Mesenchymal stem cell (in vitro differentiated cells and primary cell): ENCODE measurements at places on chromosomes 3 and 15.
A peak's percentile ranks its signal among the peaks of the same experiment; 100 is the strongest.

- H3K27ac ChIP-seq, result no peak overlapping the region
- no peaks in the 10 kb centered on the region for H3K27me3 ChIP-seq
- no peaks in the 10 kb centered on the region for H3K4me1 ChIP-seq
- no peak for DNase-seq
Observed at GRCh38 chr15:74504836-74505235, 36.2 kb upstream of the ARID3B start.

DNA sequence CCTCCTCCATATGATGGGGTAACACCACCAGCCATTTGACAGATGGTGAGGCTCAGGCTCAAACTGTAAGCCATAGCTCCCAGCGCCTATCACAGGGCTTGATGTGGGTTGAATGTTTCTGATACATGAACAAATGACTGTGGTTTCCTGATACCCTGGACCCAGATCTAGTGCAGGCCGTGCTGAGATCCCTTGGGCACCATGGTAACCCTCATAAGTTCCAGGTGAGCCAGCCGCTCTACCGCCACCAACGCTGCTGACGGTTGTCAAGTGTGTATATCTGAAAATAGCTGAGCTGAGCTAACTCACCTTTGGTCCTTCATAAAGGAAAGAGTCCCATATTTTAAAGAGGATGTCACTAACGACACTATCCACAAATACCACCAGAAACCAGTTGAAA lies 74.5 kb downstream of the TBC1D2B start:
- H3K27ac ChIP-seq, result no peak overlapping the region
- no peak overlapping the region for H3K4me3 ChIP-seq
- H3K36me3 ChIP-seq, result peaks cover 85% of the 10 kb centered on the region
- no peaks in the 10 kb centered on the region for H3K27me3 ChIP-seq

DNA sequence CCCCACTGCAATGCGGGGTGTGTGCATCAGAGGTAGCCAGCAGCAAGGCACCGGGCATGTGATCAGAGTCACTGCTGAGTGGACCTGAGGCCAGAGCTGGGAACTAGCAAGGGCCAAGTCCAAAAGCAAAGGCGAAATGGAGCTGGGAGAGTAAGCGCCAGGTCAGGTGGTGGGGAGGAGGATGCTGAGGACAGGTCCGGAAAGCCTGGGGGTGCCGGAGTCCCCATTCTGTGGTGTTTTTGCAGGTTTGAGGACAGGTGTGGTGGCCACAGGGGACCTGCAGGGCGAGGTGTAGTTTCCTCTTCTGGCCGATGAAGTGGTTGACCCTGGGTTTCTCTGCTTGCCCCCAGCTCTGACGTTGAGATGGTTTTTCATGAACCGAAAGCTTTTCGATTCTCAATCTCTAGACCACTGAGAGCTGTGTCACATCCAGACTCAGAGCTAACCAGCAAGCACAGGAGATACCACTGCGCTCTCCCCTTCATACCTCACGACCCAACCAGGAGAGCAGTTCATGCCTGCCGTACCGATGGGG lies 35.0 kb upstream of the HES1 start:
- H3K36me3 ChIP-seq, result no peaks in the 10 kb centered on the region
- no peak for DNase-seq
- H3K4me1 ChIP-seq, result peaks cover 24% of the 10 kb centered on the region
- H3K27ac ChIP-seq, result no peak overlapping the region

GRCh38 chr15:29556380-29556779 lies 265.9 kb downstream of the TJP1 start:
- peaks cover 45% of the 10 kb centered on the region for H3K27me3 ChIP-seq
- H3K4me3 ChIP-seq, result no peak overlapping the region
- H3K4me1 ChIP-seq, result peaks cover 7% of the 10 kb centered on the region
- no peak for DNase-seq
- H3K27ac ChIP-seq, result no peak overlapping the region

DNA sequence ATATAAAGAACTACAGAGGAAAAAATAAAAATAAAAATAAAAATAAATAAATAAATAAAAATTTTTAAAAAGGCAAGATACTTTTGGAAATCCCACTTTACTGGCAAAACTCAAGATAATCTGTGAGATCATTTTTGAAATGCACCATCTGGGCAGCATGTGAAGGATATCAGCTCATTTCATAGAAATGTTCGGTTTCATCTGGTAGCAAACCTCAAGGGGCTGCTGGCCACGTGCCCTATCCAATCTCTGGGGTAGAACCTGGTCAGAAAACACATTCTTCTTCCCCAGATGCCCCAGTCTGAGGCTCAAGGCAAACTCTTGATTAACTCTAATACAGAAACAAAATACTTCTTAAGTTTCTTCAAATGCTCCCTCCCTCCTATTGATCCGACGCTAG lies 166.0 kb downstream of the FMN1 start:
- peaks cover 2% of the 10 kb centered on the region for H3K4me1 ChIP-seq
- H3K4me3 ChIP-seq, result no peak overlapping the region
- DNase-seq, result no peak
- H3K27ac ChIP-seq, result no peak overlapping the region
- no peaks in the 10 kb centered on the region for H3K36me3 ChIP-seq

- H3K27ac ChIP-seq, result no peak overlapping the region
- DNase-seq, result no peak
- no peaks in the 10 kb centered on the region for H3K27me3 ChIP-seq
- no peak overlapping the region for H3K4me3 ChIP-seq
- H3K4me1 ChIP-seq, result peaks cover 3% of the 10 kb centered on the region
Observed at GRCh38 chr3:43348350-43348749, 62.0 kb downstream of the SNRK start.

DNA sequence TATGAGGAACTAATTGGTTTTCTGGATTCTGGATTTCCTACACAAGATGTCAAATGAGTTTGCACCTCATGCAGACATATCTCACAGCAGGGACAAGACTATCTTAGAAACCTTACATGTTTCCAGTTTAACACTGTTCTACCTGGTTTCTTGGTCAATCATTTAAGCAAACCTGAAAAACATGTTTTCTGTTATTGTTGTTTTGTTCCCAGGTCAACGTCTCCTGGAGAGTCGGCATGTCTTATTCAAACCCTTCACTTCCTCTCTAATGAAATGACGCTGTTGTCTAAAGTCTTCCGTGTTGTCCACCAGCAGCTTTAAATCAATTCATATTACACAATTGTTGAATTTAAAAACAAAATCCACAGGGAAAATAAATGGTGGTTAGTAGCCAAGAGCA lies 150.9 kb downstream of the CNTN3 start:
- H3K27me3 ChIP-seq, result no peaks in the 10 kb centered on the region
- H3K27ac ChIP-seq, result no peak overlapping the region
- no peaks in the 10 kb centered on the region for H3K4me1 ChIP-seq
- no peaks in the 10 kb centered on the region for H3K36me3 ChIP-seq

- peaks cover 17% of the 10 kb centered on the region for H3K4me1 ChIP-seq
- H3K27ac ChIP-seq, result peak overlapping the region; percentile 75
- peak; percentile 89 for DNase-seq
- H3K27me3 ChIP-seq, result no peaks in the 10 kb centered on the region
- no peaks in the 10 kb centered on the region for H3K36me3 ChIP-seq
Observed at GRCh38 chr15:32715276-32715675, 2.5 kb upstream of the GREM1 start.

DNA sequence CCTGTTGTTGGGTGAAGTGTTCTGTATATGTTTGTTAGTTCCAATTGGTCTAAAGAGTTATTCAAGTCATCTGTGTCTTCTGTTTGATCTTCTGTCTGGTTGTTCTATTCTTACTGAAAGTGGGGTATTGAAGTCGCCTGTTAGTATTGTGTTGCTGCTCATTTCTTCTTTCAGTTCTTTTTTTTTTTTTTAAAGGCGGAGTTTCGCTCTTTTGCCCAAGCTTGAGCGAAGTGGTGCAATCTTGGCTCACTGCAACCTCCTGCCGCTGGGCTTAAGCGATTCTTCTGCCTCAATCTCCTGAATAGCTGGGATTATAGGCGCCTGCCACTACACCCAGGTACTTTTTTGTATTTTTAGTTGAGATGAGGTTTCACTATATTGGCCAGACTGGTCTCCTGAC lies 23.5 kb downstream of the PFN2 start:
- no peak for DNase-seq
- H3K27me3 ChIP-seq, result no peaks in the 10 kb centered on the region
- no peak overlapping the region for H3K27ac ChIP-seq
- peaks cover 44% of the 10 kb centered on the region for H3K36me3 ChIP-seq

GRCh38 chr3:126245811-126246727 lies 65.7 kb upstream of the ALDH1L1 start:
- DNase-seq, result peak; percentile 65
- no peaks in the 10 kb centered on the region for H3K36me3 ChIP-seq
- H3K27ac ChIP-seq, result no peak overlapping the region
- H3K4me1 ChIP-seq, result peaks cover 1% of the 10 kb centered on the region

DNA sequence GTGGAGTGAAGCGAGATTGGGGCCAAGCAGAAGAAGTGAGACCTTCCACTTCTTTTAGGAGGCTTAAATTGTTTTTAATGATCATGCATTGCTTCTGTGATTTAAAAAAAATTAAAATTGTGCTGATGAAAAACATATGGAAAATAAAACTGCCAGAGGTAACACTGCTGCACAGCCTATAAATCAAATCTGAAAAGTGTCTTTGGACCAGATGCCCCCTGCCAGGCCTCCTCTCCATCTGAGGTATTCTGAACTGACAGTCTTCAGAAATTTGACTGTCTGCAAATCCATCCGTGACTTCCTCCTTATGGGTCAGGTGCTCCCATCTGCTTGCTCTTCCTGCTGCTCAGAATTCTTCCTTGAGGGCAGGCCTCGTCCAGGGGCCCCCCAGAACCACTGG lies 108.5 kb upstream of the NR2E3 start:
- H3K4me1 ChIP-seq, result peaks cover 7% of the 10 kb centered on the region
- no peak for DNase-seq
- no peaks in the 10 kb centered on the region for H3K36me3 ChIP-seq
- no peaks in the 10 kb centered on the region for H3K27me3 ChIP-seq
- H3K4me3 ChIP-seq, result no peak overlapping the region
- H3K27ac ChIP-seq, result no peak overlapping the region

DNA sequence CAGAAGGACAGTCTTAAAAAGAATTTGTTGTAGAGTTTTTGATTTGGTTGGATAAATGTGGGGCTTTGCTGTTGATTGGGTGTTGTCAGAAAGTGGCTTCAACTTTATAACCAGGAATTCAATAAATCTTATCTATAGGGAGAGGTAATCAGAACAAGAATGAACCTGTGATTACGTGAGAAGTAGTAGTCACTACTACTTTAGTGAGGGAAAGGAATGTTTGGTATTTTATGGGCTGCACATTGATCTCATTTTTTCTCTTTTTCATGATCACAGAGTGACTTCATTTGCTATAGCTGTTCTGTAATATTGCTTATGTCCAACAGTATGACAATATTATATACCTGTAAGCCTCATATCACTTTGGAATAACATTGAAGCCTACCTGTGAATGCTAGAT lies 485.2 kb upstream of the BCHE start:
- no peaks in the 10 kb centered on the region for H3K27me3 ChIP-seq
- H3K36me3 ChIP-seq, result no peaks in the 10 kb centered on the region
- H3K4me3 ChIP-seq, result no peak overlapping the region
- DNase-seq, result no peak
- no peak overlapping the region for H3K27ac ChIP-seq

DNA sequence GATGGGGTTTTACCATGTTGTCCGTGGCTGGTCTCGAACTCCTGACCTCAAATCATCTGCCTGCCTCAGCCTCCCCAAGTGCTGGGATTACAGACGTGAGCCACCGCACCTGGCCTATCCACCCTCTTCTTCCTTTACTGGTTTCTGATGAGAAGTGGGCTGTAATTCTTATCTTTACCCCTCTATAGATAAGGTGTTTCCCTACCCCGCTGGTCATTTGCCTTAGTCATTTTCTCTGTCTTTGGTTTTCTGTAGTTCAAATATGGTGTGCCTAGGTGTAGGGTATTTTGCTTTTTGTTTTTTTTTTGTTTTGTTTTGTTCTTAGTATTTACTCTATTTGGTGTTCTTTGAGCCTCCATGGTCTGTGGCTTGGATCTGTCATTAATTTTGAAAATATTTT lies 41.3 kb downstream of the APBA2 start:
- DNase-seq, result no peak
- H3K4me1 ChIP-seq, result peaks cover 1% of the 10 kb centered on the region
- H3K4me3 ChIP-seq, result no peak overlapping the region
- no peaks in the 10 kb centered on the region for H3K36me3 ChIP-seq
- peaks cover 3% of the 10 kb centered on the region for H3K27me3 ChIP-seq

GRCh38 chr3:79602385-79602784 lies 165.4 kb downstream of the ROBO1 start:
- no peak overlapping the region for H3K27ac ChIP-seq
- no peak overlapping the region for H3K4me3 ChIP-seq
- no peaks in the 10 kb centered on the region for H3K36me3 ChIP-seq
- DNase-seq, result no peak
- H3K27me3 ChIP-seq, result no peaks in the 10 kb centered on the region
- peaks cover 2% of the 10 kb centered on the region for H3K4me1 ChIP-seq

GRCh38 chr15:58536414-58536813 lies 104.6 kb downstream of the LIPC start:
- no peaks in the 10 kb centered on the region for H3K27me3 ChIP-seq
- no peak overlapping the region for H3K4me3 ChIP-seq
- peaks cover 2% of the 10 kb centered on the region for H3K4me1 ChIP-seq

- H3K4me3 ChIP-seq, result no peak overlapping the region
- H3K4me1 ChIP-seq, result no peaks in the 10 kb centered on the region
- no peak overlapping the region for H3K27ac ChIP-seq
- DNase-seq, result peak; percentile 32
- H3K27me3 ChIP-seq, result no peaks in the 10 kb centered on the region
Observed at GRCh38 chr3:120198305-120198878, 86.6 kb downstream of the GPR156 start.

- H3K27ac ChIP-seq, result no peak overlapping the region
- no peaks in the 10 kb centered on the region for H3K4me1 ChIP-seq
- no peak for DNase-seq
- no peaks in the 10 kb centered on the region for H3K27me3 ChIP-seq
Observed at GRCh38 chr15:87047203-87047965, 967.7 kb downstream of the AGBL1 start.
